Upper lobe of left lung (tissue), 6 donors: ENCODE measurements at places on chromosomes 7 and 10.

GRCh38 chr10:36096576-36096975 lies 454.5 kb upstream of the FZD8 start:
- no peak for DNase-seq

DNA sequence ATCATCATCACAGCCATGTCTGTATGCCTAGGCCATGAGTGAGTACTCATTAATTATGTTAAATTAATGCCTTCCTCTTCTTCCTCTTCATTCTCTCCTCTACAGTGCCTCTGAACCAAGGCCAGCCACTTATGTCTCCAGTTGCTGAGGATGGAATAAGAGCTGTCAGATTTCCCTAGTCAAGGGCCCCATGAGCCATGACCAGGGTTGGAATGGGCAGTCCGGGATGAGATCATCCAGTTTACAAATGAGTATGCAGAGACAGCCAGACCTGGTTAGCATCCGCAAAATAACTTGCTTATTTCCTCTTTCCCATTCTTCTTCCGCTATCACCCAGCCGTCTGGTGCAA lies 342.7 kb downstream of the GRID1 start:
- DNase-seq = no peak

DNA sequence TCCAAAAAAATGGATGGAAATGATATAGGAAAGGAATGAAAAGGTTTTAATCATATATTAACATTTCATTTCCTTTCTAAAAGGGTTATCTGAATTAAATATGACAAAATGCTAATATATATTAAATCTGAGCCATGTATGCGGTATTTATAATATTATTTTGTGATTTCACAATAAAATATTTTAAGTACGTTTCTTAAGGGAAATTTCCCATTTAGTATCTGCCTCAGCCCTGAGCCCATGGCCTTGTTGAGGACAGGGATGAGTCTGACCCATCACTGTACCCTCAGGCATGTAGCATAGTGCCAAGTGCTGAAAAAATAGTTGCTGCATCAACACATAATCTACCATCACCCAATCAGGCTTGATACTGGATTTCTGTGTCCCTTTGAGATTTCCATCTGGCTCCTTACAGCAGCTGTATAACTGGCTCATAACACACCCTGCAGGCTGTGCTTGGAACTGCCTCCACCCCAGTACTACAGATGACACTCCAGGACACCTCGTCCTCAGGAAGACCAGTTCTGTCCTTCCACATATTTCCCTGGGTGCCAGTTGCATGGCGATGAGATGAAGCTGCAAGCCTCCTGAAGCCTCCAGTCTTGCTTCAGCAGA lies 59.4 kb upstream of the ASAH2 start:
- no peak for DNase-seq

GRCh38 chr10:66586897-66587679 lies 338.7 kb upstream of the LRRTM3 start:
- DNase-seq = no peak

- peak; percentile 28 for DNase-seq
These were observed 80.5 kb downstream of the C10orf105 start for GRCh38 chr10:71638822-71639719.
